ENCODE measurements at places on chromosomes 2 and 18. TPM values are rescaled to one million over a fixed set of nuclear protein-coding genes. Genes with fewer than 3 reads are reported as not detected.

DNA sequence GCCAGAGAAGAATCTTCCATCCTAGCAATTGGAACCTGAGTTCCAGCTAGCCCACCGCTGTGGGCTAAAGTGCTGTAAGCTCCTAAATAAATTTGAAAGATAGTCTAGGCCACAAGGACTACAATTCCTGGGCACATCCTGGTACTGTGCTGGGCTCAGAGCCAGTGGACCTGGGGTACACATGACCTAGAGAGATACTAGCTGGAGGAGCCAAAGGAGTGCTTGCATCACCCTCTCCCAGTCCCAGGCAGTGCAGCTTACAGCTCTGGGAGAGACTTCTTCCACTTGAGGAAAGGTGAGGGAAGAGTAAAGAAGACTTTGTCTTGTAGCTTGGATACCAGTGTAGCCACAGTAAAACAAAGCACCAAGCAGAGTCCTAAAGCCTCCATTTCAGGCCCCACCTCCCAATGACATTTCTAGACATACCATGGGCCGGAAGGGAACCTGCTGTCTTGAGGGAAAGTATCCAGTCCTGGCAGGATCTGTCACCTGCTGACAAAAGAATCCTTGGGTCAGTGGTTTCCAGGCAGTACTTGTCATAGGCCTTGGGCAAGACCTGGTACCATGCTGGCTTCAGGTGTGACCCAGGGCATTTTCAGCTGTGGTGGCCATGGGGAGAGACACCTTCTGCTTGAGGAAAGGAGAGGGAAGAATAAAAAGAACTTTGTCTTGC lies 89.5 kb downstream of the TMEM185B start:
- no peak overlapping the region for H3K4me3 ChIP-seq
- no peak overlapping the region for H3K27ac ChIP-seq
- H3K36me3 ChIP-seq: peaks cover 45% of the 10 kb centered on the region
- DNase-seq: no peak

GRCh38 chr2:74091391-74091790 lies 56.3 kb downstream of the BOLA3 start:
- H3K27me3 ChIP-seq: no peaks in the 10 kb centered on the region
- no peaks in the 10 kb centered on the region for H3K4me1 ChIP-seq
- peaks cover 89% of the 10 kb centered on the region for H3K36me3 ChIP-seq
- no peak overlapping the region for H3K27ac ChIP-seq
- H3K4me3 ChIP-seq: no peak overlapping the region
- no peak for DNase-seq

DNA sequence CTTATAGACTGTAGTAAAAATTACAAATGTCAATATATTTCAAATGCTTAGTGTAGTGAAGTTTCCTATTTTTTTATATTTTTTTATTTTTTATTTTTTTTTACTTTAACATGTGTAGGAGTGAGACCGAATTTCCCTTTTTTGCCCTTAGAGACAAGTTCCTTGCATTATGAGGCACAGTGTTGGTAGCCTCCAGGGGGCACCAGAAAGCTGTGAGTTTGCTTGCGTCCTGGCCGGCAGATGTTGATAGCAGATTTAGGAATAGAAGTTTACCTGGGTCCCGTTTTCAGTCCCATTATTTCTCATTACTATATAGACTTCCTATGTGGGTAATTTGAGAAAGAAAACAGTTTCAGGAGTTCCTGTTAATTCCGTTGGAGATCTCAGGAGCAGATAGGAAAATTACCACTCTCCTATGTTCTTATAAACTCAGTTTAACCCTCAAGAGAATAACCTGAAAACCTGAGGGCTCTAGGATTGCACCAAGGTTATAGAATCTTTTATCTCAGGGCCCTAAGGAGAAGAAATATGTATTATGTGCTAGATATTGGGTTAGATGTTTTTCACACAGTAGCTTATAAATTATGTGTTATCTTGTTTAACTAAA lies 157.5 kb upstream of the SESTD1 start:
- no peak overlapping the region for H3K27ac ChIP-seq
- no peaks in the 10 kb centered on the region for H3K4me1 ChIP-seq
- H3K27me3 ChIP-seq: peaks cover 9% of the 10 kb centered on the region
- H3K4me3 ChIP-seq: no peak overlapping the region

DNA sequence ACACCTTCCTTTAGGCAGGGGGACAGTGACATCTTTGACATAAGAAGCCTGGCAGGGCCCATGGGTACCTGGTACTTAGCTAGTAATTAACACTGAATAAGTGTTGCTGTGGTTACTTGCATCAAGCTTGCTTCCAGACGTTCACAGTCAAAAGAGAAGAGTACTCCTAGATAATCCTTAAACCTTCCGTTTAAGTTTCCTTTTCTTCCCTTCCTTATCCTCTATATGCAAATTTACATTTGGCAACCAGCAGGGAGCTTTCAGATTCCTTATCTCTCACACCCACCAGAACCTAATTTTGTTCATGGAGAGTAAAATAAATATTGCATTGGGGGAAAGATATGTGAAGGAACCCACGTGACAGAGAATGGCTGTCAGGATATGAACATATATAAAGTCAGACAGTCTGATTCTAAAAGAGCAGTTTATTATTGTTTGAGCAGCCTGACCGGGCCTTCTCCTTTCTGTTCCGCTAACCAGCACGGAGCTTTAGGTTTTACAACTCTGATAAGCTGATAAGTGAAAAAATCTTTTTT lies 7.8 kb upstream of the RAB31 start:
- DNase-seq: no peak
- no peaks in the 10 kb centered on the region for H3K27me3 ChIP-seq
- H3K4me3 ChIP-seq: no peak overlapping the region
- peaks cover 22% of the 10 kb centered on the region for H3K4me1 ChIP-seq
- no peaks in the 10 kb centered on the region for H3K36me3 ChIP-seq

DNA sequence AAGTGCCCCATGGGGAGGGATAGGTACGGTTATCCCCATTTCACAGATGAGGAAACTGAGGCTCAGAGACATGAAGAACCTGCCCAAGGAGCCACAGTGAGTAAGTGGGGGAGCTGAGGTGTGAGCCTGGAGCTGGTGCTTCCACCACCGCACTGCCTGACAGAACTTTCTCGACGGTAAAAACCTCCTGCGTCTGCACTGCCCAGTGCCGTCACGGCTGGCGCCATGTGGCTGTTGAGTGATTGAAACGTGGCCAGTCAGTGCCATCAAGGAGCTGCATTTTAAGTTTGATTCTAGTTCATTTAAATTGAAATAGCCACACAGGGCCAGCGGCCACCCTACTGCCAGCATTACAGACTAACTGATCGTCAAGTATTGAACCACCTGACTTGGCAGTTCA lies 217.1 kb downstream of the AGAP1 start:
- no peaks in the 10 kb centered on the region for H3K36me3 ChIP-seq
- H3K27ac ChIP-seq: no peak overlapping the region
- no peak for DNase-seq
- peaks cover under 1% of the 10 kb centered on the region for H3K27me3 ChIP-seq

GRCh38 chr2:216242365-216242764 lies 129.9 kb downstream of the MARCHF4 start:
- H3K27me3 ChIP-seq: no peaks in the 10 kb centered on the region
- no peak for DNase-seq
- H3K4me1 ChIP-seq: no peaks in the 10 kb centered on the region
- no peak overlapping the region for H3K27ac ChIP-seq
- no peaks in the 10 kb centered on the region for H3K36me3 ChIP-seq

GRCh38 chr18:73715210-73715670 lies 432.4 kb downstream of the FBXO15 start:
- no peaks in the 10 kb centered on the region for H3K36me3 ChIP-seq
- no peak for DNase-seq
- no peak overlapping the region for H3K27ac ChIP-seq
- H3K4me1 ChIP-seq: no peaks in the 10 kb centered on the region
- no peaks in the 10 kb centered on the region for H3K27me3 ChIP-seq

DNA sequence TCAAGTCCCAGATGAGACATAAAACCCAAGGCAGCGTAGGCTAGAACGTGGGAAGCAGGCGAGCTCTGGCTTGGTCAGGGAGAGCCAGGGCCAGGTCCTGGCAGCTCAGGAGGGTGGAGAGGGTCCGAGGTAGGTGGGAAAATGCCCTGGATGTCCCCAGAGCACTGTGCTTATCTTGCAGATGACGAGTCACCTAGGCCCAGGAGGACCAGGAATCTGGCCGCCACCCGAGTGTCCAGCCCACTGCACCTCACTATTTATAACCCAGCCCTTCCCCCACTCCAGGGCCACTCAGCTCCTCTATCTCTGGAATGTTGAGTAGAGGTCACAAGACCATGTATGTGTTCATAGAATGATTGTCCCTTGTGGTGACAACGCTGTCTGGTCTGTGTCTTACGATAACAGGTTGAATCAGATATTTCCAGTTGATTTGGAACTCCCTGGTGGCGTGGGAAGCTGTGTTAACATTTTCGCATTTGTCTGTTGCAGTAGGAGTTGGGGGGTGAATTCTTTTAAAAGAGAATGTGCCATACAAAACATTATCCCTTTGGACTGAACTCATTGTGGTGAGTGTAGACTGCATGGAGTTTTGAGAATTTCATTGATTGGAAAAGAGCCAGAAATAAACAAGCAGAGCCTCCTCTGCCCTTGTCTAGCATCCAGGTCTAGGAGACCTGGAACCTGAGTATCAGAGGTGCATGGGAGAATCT lies 47.5 kb downstream of the EMILIN2 start:
- H3K36me3 ChIP-seq: peaks cover 57% of the 10 kb centered on the region
- H3K4me1 ChIP-seq: peaks cover 7% of the 10 kb centered on the region
- no peak for DNase-seq
- H3K27me3 ChIP-seq: peaks cover 1% of the 10 kb centered on the region
- no peak overlapping the region for H3K4me3 ChIP-seq
- H3K27ac ChIP-seq: no peak overlapping the region

DNA sequence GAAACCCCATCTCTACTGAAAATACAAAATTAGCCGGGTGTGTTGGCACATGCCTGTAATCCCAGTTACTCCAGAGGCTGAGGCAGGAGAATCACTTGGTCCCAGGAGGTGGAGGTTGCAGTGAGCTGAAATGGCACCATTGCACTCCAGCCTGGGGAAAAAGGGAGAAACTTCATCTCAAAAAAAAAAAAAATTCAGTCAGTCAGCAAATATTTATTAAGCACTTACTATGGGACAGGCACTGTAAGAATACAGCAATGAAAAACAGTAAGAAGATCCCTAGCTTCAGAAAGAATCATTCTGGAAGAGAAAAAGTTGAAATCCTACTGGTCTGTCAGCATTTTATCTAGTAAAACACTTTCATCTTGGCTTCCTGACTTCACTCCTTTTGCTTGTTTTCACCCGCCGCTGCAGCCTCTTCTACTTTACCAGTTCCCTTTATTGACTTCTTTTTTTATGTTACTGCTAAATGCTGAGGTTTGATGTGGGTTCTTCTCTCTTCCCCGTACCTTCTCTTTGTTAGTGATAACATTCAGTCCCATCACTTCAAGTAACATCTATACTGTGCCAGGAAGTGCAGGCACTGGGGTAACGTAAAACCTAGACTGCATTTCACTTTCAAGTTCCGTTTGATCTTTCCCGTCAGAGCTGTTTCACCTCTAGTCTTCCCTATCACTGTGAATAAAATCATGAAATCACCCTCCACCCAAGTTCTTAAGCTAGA lies 10.8 kb upstream of the TAF4B start:
- DNase-seq: no peak
- H3K27ac ChIP-seq: peak overlapping the region; percentile 91
- H3K4me1 ChIP-seq: peaks cover 19% of the 10 kb centered on the region
- H3K4me3 ChIP-seq: peak overlapping the region; percentile 82
- no peaks in the 10 kb centered on the region for H3K36me3 ChIP-seq

DNA sequence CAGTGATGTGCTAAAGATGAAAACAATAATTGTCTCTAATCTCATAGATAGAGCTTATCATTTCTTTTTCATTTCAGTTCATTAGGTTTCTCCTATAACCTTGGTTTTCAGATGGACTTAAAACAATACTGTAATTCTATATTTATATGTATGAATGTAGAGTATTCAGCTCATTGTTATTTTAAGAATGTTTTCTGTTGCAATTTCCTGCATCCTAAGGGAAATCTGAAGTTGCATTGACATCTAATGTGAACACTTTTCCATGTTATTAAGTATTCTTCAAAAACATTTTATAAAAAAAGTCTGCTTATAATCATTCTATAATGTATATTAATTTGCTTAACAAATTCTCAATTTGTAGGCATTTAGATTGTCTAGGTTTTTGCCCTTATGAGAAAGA lies 288.9 kb downstream of the XIRP2 start:
- H3K4me1 ChIP-seq: no peaks in the 10 kb centered on the region
- no peaks in the 10 kb centered on the region for H3K27me3 ChIP-seq
- no peaks in the 10 kb centered on the region for H3K36me3 ChIP-seq
- no peak for DNase-seq
- H3K27ac ChIP-seq: no peak overlapping the region

DNA sequence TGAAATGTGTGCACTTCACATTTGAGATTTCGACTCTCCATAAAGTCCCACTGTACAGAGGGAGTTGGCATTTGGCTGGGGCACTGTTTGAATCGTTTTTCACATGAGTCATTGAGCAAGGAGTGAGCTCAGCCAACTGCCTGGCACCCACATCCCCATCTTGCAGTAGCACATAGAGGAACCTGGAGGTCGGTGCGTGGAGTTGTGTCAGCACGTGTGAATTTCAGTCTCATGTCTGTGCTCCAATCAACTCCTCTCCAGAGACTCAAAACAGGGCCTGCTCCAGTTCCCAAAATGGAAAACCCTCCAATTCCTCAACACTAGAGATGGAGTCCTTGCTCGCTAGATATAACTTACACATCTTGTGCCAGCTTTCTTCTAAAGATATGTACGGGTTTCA lies 126.8 kb upstream of the CAPN13 start:
- H3K4me3 ChIP-seq: no peak overlapping the region
- no peak for DNase-seq
- no peaks in the 10 kb centered on the region for H3K36me3 ChIP-seq
- H3K27me3 ChIP-seq: no peaks in the 10 kb centered on the region

DNA sequence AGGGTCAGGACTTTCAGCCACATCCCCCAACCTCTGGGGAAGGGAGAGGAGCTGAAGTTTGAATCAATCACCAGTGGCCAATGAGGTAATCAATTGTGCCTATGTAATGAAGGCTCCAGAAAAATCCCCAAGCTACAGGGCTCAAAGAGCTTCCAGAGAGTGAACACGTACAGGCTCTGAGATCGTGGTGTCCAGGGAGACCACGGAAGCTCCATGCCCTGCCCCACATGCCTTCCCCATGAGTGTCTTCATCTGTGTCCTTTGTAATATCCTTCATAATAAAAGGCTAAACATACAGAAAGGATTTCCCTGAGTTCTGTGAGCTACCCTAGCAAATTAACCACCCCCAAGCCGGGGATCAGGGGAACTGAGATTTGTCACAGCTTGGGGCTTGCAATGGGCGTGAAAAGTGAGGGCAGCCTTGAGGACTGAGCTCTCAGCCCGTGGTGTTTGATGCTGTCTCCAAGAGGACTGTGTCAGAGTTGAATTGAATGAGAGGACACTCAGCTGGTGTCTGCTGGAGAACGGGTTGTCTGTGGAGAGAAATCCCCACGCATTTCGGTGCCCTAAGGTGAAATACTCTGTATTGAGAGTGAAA lies 25.5 kb upstream of the TUBB6 start:
- no peaks in the 10 kb centered on the region for H3K4me1 ChIP-seq
- H3K27ac ChIP-seq: no peak overlapping the region
- DNase-seq: no peak
- H3K4me3 ChIP-seq: no peak overlapping the region
- H3K27me3 ChIP-seq: peaks cover 5% of the 10 kb centered on the region

Gene MYOM1
- 4.1 TPM for total RNA-seq

Gene FEV
- total RNA-seq: not detected

Gene UGT1A5
- not detected for total RNA-seq

Gene LAMA1
- total RNA-seq: not detected

Gene TMEM127
- 36.6 TPM for total RNA-seq

All from activated B cell treated with CpG ODN at 0.5 μM for 24 hours (primary cell).